Right ventricle myocardium inferior (tissue), 1 donor: ENCODE measurements at places on chromosomes 2 and 18. TPM values are rescaled to one million over a fixed set of nuclear protein-coding genes. Genes with fewer than 3 reads are reported as not detected.

The ANKRD30B gene
- not detected for total RNA-seq

The SEPTIN10 gene
- 56.2 TPM for total RNA-seq

The FBXO15 gene
- total RNA-seq = not detected

The FAP gene
- total RNA-seq = 0.62 TPM

The NEURL3 gene
- total RNA-seq = 0.14 TPM

The SERPINB12 gene
- total RNA-seq = not detected

The DSC2 gene
- 26.0 TPM for total RNA-seq

DNA sequence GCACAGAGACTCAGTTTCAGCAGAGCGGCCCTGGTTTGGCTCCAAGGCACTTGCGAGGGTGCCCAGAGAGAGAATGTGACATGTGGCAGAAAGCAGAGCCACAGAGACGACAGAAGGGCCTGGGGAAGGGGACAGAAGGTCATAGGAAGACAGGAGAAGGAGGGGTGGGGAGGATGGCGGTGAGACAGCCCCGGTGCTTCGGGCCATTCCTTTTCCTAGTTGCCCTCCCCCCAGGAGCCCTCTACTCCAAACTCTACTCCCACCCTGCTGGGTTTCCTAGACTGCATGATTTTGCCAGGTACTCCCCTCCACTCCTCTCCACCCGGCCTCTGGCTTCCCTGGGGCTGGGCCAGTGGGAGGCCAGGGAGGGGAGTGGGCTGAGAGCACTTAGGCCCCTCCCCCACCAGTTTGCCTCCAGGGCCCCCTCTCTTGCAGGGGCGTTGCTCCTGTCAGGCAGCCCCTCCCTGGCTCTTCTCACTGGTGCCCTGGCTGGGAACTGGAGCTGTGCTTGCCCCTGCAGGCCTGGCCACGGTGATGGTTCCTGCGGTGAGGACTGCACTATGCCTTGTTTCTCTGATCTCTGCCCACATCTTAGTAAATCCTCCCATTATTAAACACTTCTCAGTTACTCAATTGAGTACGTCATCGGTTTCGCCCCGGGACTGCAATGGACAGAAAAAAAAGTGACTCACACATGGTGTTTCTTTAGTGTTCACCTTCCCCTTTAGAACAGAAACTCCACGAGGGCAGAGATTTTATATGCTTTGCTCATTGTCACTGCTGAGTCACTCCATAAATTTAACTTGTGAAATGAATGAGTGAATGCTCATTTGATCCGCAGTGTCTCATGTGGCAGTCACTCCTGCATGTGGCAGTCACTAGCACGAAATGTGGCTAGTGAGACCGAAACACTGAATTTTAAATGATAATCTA lies 58.7 kb upstream of the SP3 start:
- DNase-seq = peak; percentile 80

GRCh38 chr2:164420787-164421186 lies 200.5 kb downstream of the GRB14 start:
- DNase-seq = peak; percentile 47

GRCh38 chr18:75170916-75171315 lies 38.0 kb downstream of the PTGR3 start:
- no peak for DNase-seq

DNA sequence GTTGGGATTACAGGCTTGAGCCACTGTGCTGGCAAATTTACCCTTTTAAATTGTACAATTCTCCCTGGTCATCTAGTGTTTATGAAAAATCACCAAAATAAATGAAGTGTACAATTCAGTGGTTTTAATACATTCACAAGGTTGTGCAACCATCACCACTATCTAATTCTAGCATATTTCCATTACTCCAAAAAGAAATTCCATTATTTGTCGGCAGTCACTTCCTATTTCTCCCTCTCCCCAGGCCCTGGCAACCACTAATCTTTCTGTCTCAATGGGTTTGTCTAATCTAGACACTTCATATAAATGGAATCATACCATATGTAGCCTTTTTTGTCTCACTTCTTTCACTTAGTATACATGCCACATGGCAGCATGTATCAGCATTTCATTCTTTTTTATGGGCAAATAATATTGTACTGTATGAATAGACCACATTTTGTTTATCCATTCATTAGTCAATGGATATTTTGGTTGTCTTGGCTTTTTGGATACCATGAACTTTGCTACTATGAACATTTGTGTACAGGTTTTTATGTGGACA lies 12.6 kb upstream of the POLE4 start:
- DNase-seq = no peak

DNA sequence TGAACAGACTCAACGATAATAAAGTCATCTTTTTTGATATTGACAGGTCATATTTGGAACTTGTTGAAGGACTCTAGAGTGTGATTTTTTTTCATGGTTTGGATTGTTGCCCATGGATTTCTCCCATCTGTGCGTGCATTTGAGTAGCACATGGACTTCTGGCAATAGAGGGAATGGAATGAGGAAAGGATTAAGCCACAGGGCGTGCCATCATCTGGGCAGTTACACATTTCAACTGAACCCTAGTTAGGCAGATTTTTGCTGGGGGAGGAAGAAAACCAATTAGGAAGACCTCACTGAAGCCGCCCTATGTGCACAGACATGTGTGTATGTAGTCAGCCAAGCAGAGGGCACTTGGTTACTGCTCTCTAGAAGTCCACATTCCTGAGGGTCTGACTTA lies 72.6 kb downstream of the TPGS2 start:
- DNase-seq = no peak

DNA sequence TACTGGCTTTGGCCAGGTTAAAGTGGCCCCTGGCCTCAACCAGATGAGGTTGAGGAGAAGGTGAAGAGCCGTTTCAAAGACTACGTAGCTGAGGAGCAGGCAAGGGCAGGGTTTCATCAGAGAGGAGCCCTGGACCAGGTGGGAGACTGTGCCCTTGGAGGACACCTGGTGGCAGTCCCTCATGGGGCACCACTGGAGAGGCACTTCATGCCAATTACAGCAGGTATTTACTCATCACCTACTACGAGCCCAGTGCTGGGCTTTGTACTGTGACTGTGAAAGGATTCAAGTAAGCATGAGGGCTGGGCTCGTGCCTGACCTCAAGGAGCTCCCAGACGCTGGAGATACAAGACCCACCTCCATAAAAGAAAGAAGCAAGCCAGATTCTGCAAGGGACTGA lies 37.6 kb downstream of the SMAD7 start:
- no peak for DNase-seq

- no peak for DNase-seq
Observed at GRCh38 chr2:46335391-46336282, 38.4 kb downstream of the EPAS1 start.

DNA sequence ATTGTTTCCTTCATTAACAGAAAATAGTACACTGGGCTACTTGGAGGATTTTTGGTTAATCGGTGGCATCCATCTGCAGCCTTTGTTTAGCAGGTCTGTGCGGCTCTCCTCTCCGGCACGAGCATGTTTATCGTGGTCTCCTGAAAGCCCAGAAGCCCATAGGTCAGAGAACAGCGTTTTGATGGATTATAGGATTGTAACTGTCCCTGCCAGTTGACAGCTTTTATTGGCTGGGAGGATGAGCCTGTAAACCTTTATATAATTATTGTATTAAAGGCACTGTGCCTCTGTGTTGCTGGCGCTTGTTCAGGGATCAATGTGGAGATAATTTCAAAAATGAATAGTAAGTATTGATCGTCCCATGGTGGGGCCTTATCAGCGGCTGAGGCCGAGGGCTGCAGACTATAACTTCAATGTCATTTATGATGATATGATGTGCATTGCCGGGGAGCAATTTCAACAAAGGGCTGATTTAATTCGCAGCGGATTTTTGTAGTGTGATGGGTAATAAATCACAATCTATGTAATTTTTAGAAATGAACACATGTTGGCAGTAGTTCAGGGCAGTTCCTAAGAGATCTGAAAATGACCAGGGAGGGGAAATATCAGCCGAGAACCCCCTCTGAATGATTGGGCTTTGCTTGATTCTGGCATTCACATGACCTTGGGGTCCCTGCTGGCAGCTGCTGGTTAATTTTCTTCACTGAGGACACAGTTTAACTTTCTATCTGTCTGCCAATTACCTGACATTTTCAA lies 736.1 kb downstream of the GALR1 start:
- no peak for DNase-seq

DNA sequence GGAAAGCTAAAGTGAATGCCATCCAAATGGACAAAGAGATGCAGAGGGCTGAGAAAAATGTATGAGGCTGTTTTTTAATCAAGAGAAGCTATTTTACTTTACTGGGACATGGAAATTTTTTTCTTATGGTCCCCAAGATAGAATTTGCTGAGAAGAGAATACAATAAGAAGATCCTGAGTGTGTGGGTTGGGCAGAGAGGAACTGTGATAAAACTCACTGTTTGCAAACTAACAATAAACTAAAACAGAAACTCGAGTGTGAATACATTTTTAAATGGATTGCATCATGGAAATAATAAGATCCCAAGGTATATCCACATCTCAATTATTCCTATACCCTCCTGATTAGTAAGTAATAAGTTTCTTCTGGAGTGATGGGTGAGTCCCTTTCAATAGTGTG lies 4.4 kb downstream of the NEB start:
- DNase-seq = no peak

- no peak for DNase-seq
Observed at GRCh38 chr2:239322416-239323086, 78.3 kb downstream of the HDAC4 start.

DNA sequence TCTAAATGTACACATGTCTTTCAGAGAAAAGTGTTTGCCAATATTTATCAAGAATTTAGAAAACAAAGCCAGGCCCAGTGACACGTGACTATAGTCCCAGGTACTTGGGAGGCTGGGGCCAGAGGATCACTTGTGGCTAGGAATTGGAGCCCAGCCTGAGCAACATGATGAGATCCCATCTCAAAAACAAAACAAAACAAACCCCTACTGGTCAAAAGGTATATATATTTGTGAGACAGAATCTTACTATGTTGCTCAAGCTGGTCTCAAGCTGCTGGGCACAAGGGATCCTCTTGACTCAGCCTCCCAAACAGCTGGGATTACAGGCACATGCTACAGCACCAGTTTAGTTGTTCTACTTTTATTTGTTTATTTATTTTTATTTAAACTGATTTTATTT lies 79.2 kb downstream of the ZDBF2 start:
- DNase-seq = no peak

GRCh38 chr18:70229639-70230038 lies 24.2 kb upstream of the RTTN start:
- no peak for DNase-seq

DNA sequence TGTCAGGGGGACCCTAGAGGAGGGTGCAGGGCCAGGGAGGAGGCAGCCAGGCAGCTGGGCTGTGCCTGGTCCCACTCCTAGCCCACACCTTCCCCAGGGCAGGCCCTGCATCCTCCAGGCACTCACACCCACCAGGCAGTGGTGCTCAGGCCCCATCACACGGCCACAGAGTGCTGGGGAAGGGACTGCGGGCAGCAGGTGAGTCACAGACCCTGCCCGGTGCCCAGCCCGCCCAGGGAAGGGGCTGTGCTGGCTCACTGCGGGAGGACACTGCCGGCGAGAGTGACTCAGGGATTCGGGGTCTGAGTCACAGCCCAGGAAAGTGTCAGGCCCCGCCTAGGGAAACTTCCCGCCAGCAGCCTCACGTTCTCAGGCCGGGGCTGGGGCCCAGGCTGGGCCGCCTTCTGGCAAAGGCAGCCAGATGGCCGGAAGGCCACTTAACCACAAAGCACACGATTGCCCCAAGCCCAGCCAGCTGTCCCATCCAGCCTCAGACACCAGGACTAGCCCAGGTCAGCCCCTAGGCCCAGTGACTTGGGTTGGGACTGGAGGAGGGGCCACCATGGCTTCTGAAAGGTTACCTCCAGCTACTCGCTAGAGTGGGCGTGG lies 42.2 kb downstream of the BIN1 start:
- peak; percentile 94 for DNase-seq

GRCh38 chr18:12098374-12098773 lies 4.7 kb downstream of the ANKRD62 start:
- DNase-seq = no peak

DNA sequence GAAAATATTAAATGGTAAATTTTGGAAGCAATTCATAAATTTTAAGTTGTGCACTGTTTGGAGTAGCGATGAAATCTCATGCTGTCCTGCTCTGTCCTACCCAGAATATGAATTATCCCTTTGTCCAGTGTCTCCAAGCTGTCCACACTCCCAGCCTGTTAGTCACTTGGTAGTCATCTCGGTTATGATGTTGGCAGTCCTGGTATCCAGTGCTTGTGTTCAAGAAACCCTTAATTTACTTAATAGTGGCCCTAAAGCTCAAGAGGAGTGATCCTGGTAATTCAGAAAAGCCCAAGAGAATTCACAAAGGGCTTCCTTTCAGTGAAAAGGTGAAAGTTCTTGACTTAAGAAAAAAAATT lies 71.8 kb upstream of the STAM2 start:
- no peak for DNase-seq

DNA sequence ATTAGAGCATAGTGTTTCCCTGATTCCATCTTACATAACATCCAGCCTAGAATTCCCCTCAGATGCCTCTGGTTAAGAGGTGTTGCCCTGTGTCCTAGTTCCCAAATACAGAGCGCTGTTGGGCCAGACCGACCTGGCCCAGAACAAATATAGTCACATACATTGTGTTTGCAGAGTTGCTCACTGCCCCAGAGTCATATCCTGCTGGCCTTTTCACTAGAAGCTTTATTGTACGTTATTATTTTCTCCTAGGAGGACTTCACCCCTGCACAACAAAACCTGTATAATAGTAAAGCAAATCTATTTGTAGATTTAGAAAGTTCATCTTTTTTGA lies 11.1 kb upstream of the MAP4K3 start:
- DNase-seq = no peak

GRCh38 chr18:48667276-48668254 lies 128.7 kb downstream of the CTIF start:
- no peak for DNase-seq

- DNase-seq = no peak
Observed at GRCh38 chr2:2542966-2543611, 212.0 kb upstream of the MYT1L start.

DNA sequence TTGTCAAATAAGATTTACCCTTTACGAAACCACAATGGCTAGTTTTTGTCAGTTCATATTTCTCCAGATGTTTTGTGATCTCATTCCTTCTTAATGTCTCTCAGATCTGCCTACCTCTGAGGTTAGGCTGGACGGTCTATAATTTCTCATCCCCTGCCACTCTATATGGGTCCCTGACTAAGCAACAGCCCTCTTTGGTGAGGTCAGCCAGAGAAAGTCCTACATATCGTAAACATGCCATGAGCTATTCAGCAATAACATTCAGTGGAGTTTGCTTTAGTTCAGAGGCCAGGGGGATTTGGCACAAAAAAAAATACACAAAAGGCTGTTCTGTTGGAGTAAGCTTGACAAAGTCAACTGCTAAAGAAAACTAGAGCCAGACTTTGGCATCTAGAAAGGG lies 192.1 kb upstream of the NCKAP5 start:
- no peak for DNase-seq

GRCh38 chr18:78980777-78981380 lies 1.3 kb downstream of the SALL3 start:
- DNase-seq = no peak

GRCh38 chr2:101779656-101780055 lies 82.1 kb downstream of the MAP4K4 start:
- DNase-seq = no peak

DNA sequence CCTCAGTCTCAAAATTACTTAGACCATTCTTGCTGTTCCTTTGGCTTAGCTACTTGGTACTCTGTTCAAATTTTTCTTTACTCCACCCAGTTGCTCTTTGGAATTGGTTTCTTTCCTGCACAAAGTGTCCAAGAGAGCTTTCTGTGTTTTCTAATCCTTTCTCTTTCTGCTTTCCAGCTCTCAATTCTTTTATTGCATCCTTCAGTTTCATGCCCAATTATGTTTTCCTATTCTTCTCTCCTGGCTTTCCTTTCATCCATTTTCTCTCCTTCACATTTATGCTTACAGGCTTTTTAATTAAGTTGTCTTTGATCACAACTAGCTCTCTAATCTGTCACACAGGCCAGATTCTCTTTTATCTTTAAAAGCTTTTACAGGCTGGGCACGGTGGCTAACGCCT lies 38.2 kb downstream of the UBR3 start:
- no peak for DNase-seq
